ENCODE measurements at places on chromosomes 7 and 10.

DNA sequence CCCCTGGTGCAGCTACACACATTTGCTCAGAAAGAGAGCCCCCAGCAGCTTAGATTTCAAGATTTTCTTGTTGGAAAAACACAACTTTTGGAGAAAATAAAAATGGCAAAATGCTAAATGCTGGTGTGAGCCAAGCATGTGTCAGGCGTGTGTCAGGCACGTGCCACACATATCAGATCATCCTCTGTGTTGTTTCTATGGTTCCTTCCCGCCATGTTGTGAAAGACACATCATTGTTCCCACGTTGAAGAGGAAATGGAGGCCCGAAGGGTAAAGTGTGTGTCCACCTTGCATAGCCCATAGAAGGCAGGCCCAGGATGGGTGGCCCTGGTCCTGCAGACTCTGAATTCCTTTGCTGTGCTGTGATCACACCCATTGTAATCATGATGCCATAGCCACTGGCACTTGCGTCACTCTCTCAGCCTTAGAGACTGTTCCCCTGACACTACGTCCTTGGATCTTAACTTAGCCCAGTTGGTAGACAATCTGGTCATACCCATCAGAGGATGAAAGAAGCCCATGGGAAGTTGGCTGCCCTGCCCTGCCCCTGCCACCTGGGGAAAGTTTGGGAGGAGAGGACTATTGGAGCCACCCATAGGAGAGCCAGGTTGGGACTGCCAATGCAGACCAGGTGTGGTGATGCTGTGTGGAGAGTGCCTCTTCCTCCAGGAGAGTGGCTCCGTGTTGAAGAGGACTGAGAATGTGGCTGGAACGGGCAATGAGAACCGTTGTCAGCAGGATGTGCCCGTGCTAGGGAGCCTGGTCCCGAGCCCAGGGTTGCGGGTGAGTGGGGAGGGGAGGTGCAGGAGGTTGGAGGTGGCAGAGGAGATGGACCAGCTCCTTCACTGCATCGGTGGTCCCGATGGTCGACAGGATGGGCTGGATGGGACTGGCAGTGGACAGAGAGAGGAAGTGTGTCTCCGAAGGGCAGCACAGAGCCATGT is 65.6 kb upstream of the IGFBP3 start:
- DNase-seq, result no peak

DNA sequence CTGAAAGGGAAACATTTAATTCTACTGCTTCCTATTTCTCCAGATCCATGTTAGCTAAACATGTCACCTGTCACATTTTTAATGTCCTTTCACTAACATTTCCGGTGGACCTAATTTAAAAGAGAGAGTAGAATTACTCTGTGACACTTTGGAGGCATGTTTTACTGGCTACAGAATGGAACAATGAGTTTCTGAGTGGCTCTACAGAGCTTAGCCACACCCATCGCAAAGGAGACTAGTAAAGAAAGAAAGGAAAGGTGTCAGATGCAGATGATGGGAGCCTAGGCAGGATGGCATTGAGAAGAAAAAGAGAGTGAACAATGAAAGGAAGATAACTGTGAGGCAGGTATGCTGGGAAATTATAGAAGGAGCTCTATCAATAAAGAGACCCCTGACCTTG is 35.9 kb downstream of the NDUFB2 start:
- no peak for DNase-seq

GRCh38 chr10:52257692-52258075 is 56.4 kb upstream of the DKK1 start:
- no peak for DNase-seq

DNA sequence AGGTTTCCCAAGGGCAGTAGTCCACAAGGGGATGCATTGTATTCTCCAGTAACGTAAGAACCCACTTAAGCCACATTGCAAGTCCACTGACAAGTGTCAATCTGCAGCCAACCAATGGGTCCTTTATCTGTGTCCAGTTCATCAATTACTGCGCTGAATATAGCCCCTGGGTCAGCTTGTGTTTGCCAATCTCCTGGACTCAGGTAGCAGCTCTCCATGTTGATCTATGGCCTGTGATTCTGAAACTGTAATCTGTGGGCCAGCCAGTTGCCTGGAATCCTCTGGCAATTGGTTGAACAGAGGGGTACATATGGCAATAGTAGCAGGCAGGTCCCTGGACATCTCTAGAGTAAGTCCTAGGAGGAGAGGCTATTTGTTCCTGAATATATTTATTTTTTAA is 8.8 kb upstream of the TMEM248 start:
- no peak for DNase-seq

DNA sequence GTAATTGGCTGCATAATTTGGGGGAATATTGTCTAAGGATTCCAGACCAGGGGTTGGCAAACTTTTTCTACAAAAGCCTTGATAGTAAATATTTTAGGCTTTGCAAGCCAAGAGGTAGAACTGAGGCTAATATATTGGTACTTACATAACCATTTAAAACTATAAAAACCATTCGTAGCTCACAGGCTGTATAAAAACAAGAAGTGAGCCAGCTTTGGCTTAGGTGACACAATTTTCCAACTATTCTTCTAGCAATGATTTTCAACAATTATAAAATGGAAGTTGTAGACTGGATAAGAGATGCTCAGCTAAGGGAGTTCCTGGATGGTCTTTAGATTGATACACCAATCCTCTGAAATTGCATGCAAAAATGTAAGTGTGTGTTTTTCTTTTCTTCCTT is 1.4 kb downstream of the GPR141 start:
- DNase-seq, result no peak

GRCh38 chr7:92768501-92769393 is 67.6 kb downstream of the CDK6 start:
- peak; percentile 45 for DNase-seq

DNA sequence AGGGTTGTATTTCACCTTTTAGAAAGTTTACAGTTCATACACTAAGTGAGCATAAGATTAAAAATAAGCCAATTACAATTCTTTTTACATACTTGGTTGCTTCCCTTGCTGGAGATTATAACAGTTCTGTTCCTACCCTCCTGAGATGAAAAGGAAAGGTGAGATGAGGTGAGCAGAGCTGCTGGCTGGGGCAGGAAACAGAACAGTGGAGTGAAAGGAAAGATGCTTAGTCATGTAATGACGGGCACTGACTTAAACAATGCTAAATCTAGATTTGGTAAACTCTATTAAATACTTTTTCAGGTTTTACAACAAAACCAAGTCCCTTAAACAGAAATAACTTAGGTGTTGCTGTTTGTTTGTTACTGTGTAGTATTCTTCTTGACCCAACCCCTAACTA is 19.9 kb upstream of the ZEB1 start:
- DNase-seq, result no peak

- no peak for DNase-seq
Measured at GRCh38 chr7:8356071-8356470, 77.3 kb upstream of the NXPH1 start.

- DNase-seq, result peak; percentile 8
Measured at GRCh38 chr10:93386631-93387369, 95.3 kb downstream of the MYOF start.

GRCh38 chr7:149027055-149027454 is 1.2 kb downstream of the PDIA4 start:
- DNase-seq, result peak; percentile 11

GRCh38 chr10:101217450-101218281 is 11.6 kb downstream of the LBX1 start:
- DNase-seq, result no peak

- DNase-seq, result no peak
Measured at GRCh38 chr7:140004672-140005071, 58.1 kb downstream of the PARP12 start.

DNA sequence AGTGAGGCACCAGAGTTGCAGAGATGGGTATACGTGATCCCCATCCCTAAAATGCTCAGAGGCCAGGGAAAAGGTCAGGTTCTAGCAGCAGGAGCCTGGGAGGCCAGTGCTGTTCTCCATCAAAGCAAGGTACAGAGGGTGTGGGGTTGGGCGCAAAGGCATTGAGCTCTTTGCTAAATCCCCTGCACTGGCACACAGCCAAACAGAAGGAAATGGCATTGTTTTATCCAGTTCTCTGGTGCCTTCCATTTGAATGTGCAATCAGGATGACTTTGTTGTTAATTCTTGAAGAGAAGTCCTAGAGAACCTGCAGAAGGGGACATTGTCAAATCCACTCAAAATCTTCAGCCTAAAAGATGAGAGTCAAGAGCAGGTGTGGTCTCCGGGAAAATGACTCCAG is 111.3 kb upstream of the CHST15 start:
- DNase-seq, result no peak

DNA sequence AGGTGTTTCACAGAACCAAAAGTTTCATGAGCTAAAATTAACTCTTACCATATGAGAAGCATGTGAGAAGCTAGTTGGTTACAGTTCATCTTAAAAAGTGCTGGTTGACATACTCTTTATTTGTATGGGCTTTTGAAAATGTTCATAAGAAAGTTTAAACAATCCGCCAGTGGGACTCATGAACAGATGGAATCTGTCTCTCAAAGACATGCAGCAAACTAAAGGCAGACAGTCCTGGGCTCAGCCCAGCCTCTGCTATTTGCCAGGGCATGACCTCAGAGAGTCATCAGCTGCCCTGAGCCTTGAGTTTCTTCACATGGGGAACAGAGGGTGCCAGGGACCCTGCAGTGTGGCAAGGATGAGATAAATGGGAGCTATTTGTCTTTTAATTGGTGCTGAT is 3.2 kb downstream of the PYROXD2 start:
- no peak for DNase-seq

DNA sequence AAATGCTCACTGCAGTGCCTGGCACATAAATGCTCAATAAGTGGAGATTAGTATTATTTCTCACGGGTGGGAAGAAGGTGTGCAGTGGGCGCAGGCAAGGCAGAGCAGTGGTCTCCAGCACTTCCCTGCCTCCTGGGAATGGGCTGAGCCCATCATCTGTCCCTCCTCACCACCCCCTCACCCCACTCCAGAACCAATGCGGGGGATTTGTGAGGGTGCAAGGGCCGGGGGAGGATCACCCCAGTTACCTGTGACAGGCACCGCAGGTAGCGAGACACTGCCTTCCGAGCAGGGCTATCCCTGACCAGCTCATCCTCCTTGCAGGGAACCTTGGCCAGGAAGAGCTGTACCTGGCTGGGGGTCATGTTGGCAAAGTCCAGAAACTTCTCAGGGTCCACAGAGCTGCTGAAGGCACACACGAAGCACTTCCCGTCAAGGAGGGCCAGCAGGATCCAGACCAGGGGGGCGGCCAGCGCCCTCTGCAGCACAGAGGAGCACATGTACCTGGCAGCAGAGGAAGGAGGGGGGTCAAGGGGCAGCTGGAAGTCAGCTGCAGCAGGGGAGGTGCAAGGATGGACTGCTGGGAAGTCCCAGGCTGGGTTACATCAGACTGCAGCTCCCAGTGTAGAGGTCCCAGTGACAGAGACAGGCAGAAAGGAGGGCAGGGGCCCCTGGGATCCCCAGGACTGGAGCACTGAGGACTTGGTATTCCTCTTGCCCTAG is 2.8 kb downstream of the CALHM3 start:
- DNase-seq, result no peak

GRCh38 chr10:86321568-86321967 is 45.0 kb downstream of the GRID1 start:
- no peak for DNase-seq

- no peak for DNase-seq
Measured at GRCh38 chr10:101054351-101054750, 7.4 kb upstream of the KAZALD1 start.

- no peak for DNase-seq
Measured at GRCh38 chr7:155715111-155715805, 70.8 kb downstream of the RBM33 start.

DNA sequence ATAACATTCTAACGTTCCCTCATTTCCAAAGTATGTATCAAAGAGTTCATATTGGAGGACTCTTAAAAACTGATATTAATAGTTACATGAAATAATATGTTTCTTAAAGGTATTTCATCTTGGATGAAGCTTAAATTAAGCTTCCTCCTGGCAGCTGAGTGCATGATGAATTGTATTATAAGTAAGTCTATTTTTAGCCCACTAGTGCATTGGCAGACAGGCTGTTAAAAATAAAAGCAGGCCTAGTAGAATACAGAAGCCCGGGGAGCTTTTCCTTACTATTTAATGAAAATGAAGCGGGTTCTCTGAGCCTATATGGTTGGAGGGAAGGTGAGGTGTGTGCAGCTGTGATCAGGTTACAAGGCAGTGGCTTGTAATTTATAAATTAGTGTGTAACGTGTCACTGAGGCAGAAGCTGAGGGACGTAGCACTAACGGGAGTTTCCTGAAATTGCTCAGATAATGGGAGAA is 130.7 kb upstream of the KMT2E start:
- no peak for DNase-seq

DNA sequence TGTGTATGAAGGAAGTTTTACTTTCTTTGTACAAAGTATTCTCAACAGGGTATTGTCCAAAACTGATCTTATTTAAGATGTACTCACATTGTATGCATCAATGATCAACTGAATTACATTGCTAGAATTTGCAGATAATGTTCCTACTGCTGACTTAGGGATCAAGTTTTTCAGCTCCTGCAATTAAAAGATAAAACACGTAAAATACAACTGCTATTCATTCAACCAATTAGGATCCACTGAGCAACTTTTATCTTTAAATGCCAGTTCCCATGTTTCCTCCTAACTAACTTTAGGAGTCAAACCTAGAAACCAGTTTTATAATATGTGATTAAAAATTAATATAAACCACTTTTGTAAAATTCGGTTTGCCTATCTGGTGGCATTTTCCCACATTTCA is 35.9 kb downstream of the ITGB1 start:
- DNase-seq, result no peak

DNA sequence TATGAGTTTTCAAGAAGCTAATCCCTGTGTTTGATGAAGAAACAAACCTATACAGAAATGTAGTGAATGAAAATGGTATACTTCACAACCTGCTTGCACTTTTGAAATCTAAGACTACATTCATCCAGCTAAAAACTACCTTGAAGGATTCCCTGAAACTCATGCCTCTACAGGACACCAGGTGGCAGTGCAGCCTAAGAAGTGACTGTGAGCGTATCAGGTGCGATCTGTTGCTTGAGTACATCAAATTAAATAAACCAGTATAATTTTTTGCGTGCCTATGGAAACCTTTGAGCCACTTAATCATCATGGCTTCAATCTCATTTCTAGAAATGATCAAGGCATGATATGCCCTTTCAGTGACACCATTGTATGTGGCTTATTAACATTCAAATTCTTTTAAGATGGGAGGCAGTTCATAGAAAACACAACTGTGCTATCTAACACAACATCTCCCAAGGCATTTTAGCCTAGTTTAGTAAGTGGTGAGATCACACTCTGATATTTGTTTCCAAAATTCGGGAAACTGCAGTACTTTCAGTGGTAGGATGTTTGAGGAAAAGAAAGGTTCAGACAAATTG is 57.4 kb downstream of the PPP1R17 start:
- DNase-seq, result peak; percentile 8

DNA sequence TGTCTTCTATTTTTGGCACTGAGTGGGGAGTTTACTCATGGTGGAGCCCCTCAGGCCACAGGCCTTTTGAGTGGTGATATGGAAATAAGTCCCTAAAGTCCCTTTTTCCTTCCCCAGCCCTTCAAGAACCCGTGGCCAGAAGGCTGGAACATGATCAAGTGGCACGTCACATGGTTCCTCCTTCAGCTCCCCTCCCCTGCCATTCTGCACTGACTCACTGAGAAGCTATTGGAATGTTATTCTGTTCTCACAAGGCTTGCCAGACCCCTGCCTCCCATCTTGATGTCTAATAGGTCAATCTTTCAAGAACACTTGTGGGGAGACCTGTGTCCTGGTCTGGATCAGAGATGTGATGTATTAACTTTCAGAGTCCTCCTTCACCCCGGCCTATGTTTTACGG is 279.8 kb downstream of the SEC23IP start:
- DNase-seq, result no peak
